C1 segment of cervical spinal cord (tissue), 14 donors: ENCODE measurements at places on chromosomes 6 and 20.

DNA sequence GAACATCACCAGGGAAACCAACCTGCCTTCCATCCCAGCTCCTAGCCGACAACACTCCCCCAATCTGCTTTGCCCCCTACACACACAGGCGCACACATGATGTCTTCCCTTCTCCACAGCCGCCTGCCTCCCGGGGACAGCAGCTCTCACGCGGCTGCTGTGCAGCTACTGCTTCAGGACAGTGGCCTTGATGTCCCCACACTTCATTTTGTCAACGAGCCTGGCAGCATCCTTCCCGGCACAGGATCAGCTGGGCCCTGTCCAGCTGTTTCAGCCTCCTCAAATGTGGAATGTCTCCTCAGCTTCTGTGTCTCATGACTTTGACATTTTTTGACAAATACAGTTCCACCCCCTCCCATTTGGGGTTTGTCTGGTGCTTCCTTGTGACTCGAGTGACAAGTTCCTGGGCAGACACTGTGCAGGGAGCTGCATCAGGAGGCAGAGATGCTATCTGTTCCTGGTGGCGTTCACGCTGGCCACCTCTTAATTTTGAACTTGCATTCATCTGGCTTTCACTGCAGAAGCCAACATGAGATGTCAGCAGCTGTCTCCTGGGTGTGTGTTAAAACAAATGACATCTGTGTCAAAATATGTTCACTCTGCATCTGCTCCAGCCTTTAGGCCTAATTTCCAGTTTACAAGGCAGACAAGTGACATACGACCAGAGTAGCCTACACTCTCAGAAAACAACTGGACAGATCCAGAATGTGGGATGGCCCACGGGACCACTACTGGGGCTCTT, 57.2 kb downstream of the GINS1 start:
- no peak for DNase-seq

GRCh38 chr20:1792274-1792673, 102.9 kb upstream of the SIRPA start:
- no peak for DNase-seq

DNA sequence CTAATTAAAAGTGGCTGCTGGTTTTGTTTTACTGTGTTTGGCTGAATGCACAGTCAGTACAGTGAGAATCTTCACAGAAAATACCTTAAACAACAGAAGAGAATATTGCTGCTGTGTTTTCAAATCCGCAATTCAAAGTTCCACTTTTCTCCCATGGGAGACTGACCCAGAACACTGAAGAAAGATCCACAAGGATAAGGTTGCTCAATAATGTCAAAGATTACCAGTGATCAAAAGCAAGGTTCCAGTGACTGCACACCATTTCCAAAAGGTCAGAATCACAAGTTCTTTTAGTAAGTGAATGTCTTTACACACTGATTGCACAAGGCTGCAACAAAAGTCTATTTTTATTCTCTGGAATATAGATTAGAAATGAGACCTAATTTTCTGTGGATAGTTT, 82.3 kb downstream of the EPHA7 start:
- DNase-seq, result no peak

- no peak for DNase-seq
Observed at GRCh38 chr6:28303570-28303969, 22.2 kb downstream of the PGBD1 start.

GRCh38 chr6:116449565-116449964, 11.6 kb upstream of the CALHM6 start:
- DNase-seq, result no peak

GRCh38 chr6:128572294-128572693, 51.9 kb upstream of the PTPRK start:
- no peak for DNase-seq

DNA sequence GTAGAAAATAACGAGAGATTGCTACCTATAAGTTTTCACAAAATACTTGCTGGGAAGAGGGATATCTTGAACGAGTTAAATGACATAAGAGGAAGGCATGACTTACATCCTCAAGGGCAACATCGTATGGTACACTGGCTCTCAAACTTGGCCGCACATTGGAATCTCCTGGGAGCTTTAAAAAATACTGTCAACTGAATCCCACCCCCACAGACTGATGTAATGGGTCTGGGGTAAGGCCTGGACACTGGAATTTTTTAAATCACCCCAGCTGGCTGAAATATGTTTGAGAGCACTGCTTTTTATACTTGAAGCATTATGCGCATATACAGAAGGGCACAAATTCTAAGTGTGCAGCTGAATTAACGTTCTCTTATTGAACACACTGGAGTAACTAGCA, 8.0 kb upstream of the TSHZ2 start:
- no peak for DNase-seq

DNA sequence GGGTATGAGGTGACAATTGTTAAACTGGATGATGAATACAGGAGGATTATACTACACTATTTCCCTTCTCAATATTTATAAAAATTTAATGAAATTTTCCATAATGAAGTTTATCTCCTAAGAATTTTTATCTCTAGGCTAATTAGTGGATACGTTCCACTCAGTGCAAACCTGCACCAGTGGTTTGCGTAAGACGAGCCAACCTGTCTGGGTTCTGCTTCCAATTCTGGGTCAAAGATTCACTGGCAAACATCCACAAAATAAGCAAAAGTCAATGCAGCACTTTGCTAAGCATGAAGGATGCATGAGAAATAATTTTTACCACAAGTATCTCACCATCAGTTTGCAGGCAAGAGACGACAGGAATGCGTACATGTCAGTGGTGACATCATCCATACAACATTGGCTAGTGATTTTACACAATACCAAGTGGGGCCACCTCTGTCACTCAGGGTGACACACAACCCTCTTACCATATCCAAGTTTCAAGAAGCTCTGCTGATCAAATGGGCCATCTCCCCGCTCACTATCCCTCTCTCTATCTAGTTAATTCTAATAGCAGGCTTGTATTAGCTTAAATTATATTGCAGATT, 51.7 kb downstream of the FAM50B start:
- no peak for DNase-seq

- no peak for DNase-seq
Observed at GRCh38 chr20:10177326-10177725, 41.3 kb upstream of the SNAP25 start.

DNA sequence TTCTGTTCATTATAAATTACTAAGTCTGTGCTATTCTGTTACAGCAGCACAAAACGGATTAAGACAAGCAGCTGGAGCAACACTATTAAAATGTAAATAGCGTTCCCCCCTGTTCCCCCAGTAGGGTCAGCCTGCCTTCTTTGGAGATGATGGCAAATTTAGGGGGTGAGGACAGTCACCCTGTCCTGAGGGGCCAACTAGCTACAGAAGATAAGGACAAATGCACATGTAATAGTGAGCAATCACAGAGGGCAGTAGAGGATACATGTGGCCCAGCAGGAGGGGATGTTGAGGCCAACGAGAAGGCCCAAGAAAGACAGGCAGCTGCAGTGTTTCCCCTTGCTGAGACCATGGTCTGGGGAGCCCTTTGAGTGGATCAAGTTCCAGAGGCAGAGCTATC, 266.7 kb upstream of the CDYL start:
- no peak for DNase-seq

GRCh38 chr20:24952376-24953208, 3.5 kb downstream of the CST7 start:
- DNase-seq, result no peak

- no peak for DNase-seq
Observed at GRCh38 chr20:13567663-13568062, 71.1 kb downstream of the TASP1 start.

DNA sequence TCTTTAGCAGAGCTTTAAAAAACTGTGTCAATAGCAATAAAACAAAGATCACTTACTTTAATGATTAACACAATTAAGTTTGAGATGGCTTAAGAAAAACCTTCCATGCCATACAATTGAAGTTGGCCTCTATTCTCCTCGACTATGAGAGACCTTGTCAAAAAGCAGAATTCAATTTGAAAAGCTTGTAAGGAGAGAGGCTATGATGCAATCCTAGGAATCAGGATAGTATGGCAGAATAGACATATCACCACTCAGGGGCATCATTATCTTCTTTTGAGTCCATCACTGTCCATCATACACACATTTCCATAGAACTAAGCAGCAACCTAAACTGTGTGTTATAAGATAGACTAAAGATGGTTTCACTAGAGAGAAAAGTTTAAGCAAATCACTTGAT, 17.2 kb downstream of the TBC1D7 start:
- DNase-seq, result no peak

- no peak for DNase-seq
Observed at GRCh38 chr6:133208183-133208755, 32.9 kb upstream of the EYA4 start.

DNA sequence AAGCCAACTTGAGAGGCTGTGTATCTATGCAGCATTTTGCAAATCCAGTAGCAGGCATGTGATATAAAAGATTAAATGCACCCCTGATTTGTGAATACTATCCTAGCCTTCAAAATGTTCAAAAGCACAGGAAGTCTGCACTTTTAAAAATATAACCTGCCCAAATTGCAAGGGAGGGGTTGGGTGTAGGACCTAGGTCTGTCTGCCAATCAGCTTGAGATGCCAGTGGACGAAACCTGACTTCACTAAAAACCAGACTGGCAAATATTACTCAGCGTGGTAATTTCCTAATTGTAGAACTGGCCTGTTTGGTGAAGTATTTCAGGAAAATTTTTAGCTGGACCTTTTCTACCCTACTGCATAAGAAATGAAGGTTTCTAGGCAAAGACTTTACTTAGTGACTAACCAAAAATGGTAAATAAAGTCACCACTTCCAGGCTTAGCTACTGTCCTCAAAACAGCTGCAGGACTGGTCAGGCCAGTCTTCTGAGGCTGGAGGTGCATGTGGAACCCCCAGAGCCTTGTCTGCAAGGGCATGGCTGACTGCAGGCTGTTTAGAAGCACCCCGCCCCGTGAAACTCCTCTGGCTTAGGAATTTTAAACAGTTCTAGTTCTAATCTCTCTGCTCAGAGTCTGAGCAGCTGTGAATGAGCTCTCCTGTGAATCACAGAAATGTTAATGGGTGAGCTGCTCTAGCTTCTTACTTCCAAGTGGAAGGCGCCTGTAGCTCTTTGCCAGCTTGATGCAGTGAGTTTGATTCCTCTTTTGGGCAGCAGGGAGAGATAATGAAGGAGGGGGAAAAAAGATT, 104.4 kb upstream of the ESR1 start:
- DNase-seq, result no peak

- DNase-seq, result no peak
Observed at GRCh38 chr6:127561660-127562059, 15.3 kb upstream of the C6orf58 start.

DNA sequence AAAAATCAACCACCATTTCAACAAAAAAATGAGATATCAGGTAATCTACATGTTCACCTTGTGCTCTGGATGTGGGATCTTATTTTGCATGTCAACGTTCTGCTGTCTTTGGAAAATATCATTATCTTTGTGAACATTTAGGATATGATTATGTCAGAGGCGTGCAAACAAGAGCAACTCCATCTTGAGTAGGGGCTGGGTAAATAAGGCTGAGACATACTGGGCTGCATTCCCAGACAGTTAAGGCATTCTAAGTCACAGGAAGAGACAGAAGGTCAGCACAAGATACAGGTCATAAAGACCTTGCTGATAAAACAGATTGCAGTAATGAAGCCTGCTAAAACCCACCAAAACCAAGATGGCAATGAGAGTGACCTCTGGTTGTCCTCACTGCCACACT, 28.8 kb upstream of the ZBTB24 start:
- DNase-seq, result no peak

GRCh38 chr6:582370-582769, 74.5 kb downstream of the HUS1B start:
- DNase-seq, result no peak

GRCh38 chr6:19268718-19269117, 568.5 kb upstream of the ID4 start:
- DNase-seq, result no peak

GRCh38 chr20:571754-572441, 28.3 kb upstream of the CSNK2A1 start:
- DNase-seq, result no peak

DNA sequence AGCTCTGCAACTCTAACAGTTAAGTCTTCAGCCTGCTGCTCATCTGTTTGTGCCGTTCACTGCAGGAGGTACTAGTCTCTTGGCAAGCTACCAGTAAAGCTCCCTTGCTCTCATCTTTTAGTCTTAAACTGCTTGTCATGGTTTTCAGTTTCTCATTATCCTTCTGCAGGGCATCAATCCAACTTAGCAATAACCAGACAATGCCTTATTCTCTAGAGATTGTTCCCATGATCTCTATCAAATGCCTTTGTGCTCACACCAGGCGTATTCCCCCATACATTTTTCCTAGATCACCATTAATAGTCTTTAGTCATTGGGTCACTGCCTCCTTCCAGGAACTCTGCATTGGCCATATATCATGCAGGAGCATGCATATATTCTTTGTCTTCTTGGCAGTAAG, 171.3 kb downstream of the GRM1 start:
- DNase-seq, result no peak

DNA sequence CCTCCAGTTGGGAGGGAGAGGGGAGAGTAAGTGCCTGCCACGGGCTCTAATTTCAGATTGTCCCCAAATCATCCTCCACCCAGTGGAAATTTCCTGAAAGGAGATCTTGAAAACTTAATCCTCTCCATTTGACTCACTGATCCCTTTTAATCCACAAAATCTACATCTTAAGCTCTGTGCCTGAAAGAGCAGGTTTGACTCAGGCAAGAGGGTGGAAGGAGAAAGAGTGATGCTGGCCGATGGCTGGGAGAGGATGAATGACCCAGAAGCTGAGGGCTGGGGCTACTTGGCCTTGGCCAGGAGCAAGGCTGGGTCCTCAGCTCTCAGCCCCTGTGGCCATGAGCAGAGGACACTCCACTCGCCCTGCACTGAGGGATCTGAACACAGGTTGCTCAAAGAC, 8.1 kb downstream of the BPIFA2 start:
- no peak for DNase-seq

- no peak for DNase-seq
Observed at GRCh38 chr6:153976921-153977693, 61.9 kb upstream of the OPRM1 start.

- no peak for DNase-seq
Observed at GRCh38 chr20:37627060-37627766, 66.6 kb upstream of the CTNNBL1 start.

GRCh38 chr6:154848580-154848979, 115.4 kb downstream of the SCAF8 start:
- DNase-seq, result no peak

GRCh38 chr20:50477239-50477872, 32.8 kb upstream of the PTPN1 start:
- no peak for DNase-seq

- no peak for DNase-seq
Observed at GRCh38 chr20:3866464-3866863, 19.8 kb downstream of the MAVS start.

- no peak for DNase-seq
Observed at GRCh38 chr6:144152334-144152900, 2.1 kb downstream of the STX11 start.

- no peak for DNase-seq
Observed at GRCh38 chr20:46303176-46303956, 4.9 kb downstream of the CDH22 start.
